NCI-H774 (cell line): ENCODE measurements at places on chromosomes 3 and 15.

DNA sequence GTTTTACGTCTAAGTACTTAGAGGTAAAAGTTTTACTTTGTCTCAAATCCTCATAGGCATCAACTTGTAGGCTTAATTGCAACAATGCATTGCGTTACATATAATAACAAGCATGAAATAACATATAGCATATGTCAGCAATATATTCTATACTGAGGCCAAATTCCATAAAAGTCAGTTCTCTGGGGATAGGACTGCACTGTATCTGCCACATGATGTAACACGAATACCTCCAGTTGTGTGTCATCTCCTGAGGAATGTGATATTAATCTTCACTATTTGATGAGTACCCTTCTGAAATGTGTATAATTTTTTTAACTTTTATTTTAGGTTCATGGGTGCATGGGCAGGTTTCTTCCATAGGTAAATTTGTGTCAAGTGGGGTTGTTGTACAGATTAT, 126.4 kb downstream of the IMPG2 start:
- no peak for DNase-seq

- DNase-seq: no peak
These were observed 13.3 kb downstream of the SH2D7 start for GRCh38 chr15:78105476-78106241.

DNA sequence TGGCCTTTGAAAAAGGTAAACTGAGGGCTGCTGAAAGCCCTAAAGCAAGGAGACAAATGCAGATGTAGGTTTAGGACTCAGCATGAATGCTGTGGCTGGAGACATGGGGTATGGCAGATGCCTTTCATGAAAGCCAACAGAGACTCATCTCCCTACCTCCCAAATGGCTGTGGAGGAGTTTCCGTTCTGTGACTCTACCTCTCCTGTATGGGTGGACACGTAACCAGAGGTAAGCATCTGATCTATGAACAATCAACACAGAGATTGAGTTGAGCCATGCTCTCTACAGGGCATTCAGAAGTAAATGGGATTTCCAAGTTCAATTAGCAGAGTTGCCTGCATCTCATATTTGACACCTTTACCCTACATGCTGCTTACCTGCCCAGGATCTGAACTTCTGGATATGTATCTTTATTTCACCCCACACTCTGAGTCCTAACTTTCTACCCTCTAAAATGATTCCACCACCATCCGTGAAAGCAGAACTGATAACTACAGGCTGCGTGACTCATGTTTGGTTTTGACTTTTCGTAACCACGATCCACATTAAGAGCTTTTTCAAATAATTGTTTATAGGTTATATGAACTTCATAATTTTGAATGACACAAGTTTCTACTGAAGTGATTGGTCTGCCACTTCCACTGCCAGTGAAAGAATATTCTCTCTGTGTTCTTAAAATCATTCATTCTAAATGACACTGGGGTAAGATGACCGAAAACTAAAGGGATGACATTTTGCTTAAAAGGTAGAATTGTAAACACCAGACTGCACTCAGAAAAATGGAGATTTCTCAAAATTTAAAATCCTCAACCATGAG, 1058.7 kb downstream of the FHIT start:
- no peak for DNase-seq

DNA sequence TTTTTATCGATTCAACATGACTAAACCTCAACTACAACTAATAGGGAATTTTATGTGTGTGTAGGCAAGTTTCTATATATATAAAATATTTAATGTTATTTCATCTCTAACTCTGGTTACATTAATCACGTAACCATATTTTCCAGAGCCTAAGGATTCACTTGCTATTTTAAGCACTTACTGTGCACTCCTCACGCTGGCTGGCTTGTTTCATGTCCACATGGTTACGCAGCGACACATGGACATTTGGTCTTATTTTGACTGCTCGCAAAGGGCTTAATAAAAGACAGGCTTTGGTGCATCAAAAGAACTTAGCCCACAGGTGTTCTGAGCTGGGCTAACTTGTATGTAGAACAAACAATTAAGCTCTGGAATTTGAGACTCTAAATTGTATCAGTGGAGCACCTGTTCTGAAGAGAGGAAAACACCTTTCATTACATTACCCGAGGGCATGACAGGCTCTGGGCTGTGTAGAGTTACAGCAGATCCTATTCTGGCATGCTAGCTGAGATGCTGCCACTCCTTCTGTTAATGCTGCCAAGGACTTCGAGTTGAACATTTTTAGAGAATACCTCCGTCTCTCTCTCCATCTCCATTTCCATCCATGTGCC, 130.0 kb upstream of the NR2F2 start:
- no peak for DNase-seq
